ENCODE measurements at places on chromosomes 6 and 20. TPM values are rescaled to one million over a fixed set of nuclear protein-coding genes. Genes with fewer than 3 reads are reported as not detected.

NRN1 gene
- total RNA-seq = 0.11 TPM

RIPPLY2 gene
- 0.87 TPM for total RNA-seq

STX11 gene
- total RNA-seq = 0.77 TPM

RBM24 gene
- 7.0 TPM for total RNA-seq

MYT1 gene
- total RNA-seq = not detected

TRIM15 gene
- total RNA-seq = not detected

RPL7L1 gene
- 116 TPM for total RNA-seq

FOXS1 gene
- total RNA-seq = 0.12 TPM

PPP1R3D gene
- total RNA-seq = 6.6 TPM

PTK6 gene
- 0.11 TPM for total RNA-seq

CGA gene
- total RNA-seq = not detected

LHFPL5 gene
- total RNA-seq = not detected

SLC22A16 gene
- not detected for total RNA-seq

C4A gene
- 2.3 TPM for total RNA-seq

ZBP1 gene
- total RNA-seq = not detected

TNF gene
- not detected for total RNA-seq

PNPLA1 gene
- total RNA-seq = not detected

FAM184A gene
- total RNA-seq = 1.1 TPM

MYLK4 gene
- 0.25 TPM for total RNA-seq

TMEM14A gene
- total RNA-seq = 42.8 TPM

FAM209B gene
- total RNA-seq = not detected

ZSCAN12 gene
- total RNA-seq = 9.3 TPM

HLA-DQB1 gene
- total RNA-seq = not detected

OR2H2 gene
- total RNA-seq = not detected

PREX1 gene
- 21.4 TPM for total RNA-seq

MYCT1 gene
- total RNA-seq = under 0.01 TPM

CUTA gene
- total RNA-seq = 129 TPM

HIVEP1 gene
- total RNA-seq = 8.7 TPM

MAK gene
- not detected for total RNA-seq

PGBD1 gene
- total RNA-seq = 9.5 TPM

PKIB gene
- total RNA-seq = 3.8 TPM

CLIC1 gene
- total RNA-seq = 791 TPM

MOCS1 gene
- 11.9 TPM for total RNA-seq

HRH3 gene
- total RNA-seq = not detected

C6orf141 gene
- total RNA-seq = 55.3 TPM

RNF114 gene
- total RNA-seq = 105 TPM

KCNK16 gene
- total RNA-seq = not detected

MAVS gene
- 16.1 TPM for total RNA-seq

PDE7B gene
- 2.5 TPM for total RNA-seq

LCA5 gene
- total RNA-seq = 6.7 TPM

MDN1 gene
- total RNA-seq = 32.5 TPM

SLPI gene
- total RNA-seq = not detected

BFSP1 gene
- 1.5 TPM for total RNA-seq

KCNK5 gene
- under 0.01 TPM for total RNA-seq

NKX2-2 gene
- not detected for total RNA-seq

SLC4A11 gene
- total RNA-seq = 0.75 TPM

Measured in uterine smooth muscle cell (primary cell).